ENCODE measurements at places on chromosomes 3 and 15. TPM values are rescaled to one million over a fixed set of nuclear protein-coding genes. Genes with fewer than 3 reads are reported as not detected.

LYZL4 gene
- total RNA-seq: not detected

NIT2 gene
- total RNA-seq: 96.6 TPM

DUOXA2 gene
- total RNA-seq: not detected

GOLGA8J gene
- not detected for total RNA-seq

CNTN3 gene
- not detected for total RNA-seq

CTXND1 gene
- not detected for total RNA-seq

CLDN16 gene
- 0.34 TPM for total RNA-seq

IQCF5 gene
- total RNA-seq: not detected

GDPGP1 gene
- total RNA-seq: 3.7 TPM

SNTN gene
- total RNA-seq: not detected

MRPL3 gene
- 116 TPM for total RNA-seq

ENTPD3 gene
- total RNA-seq: not detected

COL6A5 gene
- not detected for total RNA-seq

CPLX3 gene
- 0.07 TPM for total RNA-seq

SERPINI1 gene
- 2.8 TPM for total RNA-seq

DNAJA4 gene
- total RNA-seq: not detected

HACD2 gene
- total RNA-seq: 25.2 TPM

ROPN1 gene
- total RNA-seq: not detected

FGF12 gene
- total RNA-seq: 0.40 TPM

ZNF620 gene
- 1.6 TPM for total RNA-seq

RPS17 gene
- 4,917 TPM for total RNA-seq

CFAP91 gene
- 0.29 TPM for total RNA-seq

MPI gene
- total RNA-seq: 31.0 TPM

FEZF2 gene
- not detected for total RNA-seq

HHLA2 gene
- not detected for total RNA-seq

EFHB gene
- 0.53 TPM for total RNA-seq

GOLGA8M gene
- total RNA-seq: not detected

CHRNA5 gene
- 32.6 TPM for total RNA-seq

RAB8B gene
- 17.7 TPM for total RNA-seq

NPAP1 gene
- not detected for total RNA-seq

CRABP1 gene
- total RNA-seq: 1.2 TPM

PEAK1 gene
- total RNA-seq: 5.1 TPM

CD86 gene
- total RNA-seq: not detected

VGLL3 gene
- total RNA-seq: 4.4 TPM

DNAJC13 gene
- 15.1 TPM for total RNA-seq

DUOX2 gene
- total RNA-seq: 0.05 TPM

CDV3 gene
- 112 TPM for total RNA-seq

FGF7 gene
- not detected for total RNA-seq

SPRED1 gene
- 9.7 TPM for total RNA-seq

TIGIT gene
- total RNA-seq: not detected

GOLGA8T gene
- 1.6 TPM for total RNA-seq

GOLGA8H gene
- total RNA-seq: 1.2 TPM

CTXN2 gene
- total RNA-seq: not detected

CLRN1 gene
- total RNA-seq: not detected

TNFSF10 gene
- total RNA-seq: 0.14 TPM

TRPM1 gene
- not detected for total RNA-seq

ARID3B gene
- 3.8 TPM for total RNA-seq

MST1R gene
- 6.0 TPM for total RNA-seq

GHSR gene
- total RNA-seq: not detected

ECE2 gene
- not detected for total RNA-seq

HDAC11 gene
- total RNA-seq: 7.8 TPM

CKMT1B gene
- 2.2 TPM for total RNA-seq

PARP9 gene
- 6.5 TPM for total RNA-seq

MYH15 gene
- 0.16 TPM for total RNA-seq

TERC gene
- total RNA-seq: not detected

SAMMSON gene
- total RNA-seq: not detected

PLAAT1 gene
- total RNA-seq: not detected

ADAMTSL3 gene
- total RNA-seq: 0.35 TPM

SIDT1 gene
- 0.58 TPM for total RNA-seq

PBRM1 gene
- 10.7 TPM for total RNA-seq

Data from A549 treated with ZK216348 at 1 μM for 4 hours (cell line).